ENCODE measurements at places on chromosomes 2 and 18.

- no peak for ATAC-seq
Measured at GRCh38 chr18:74478316-74478715, 17.8 kb upstream of the CNDP2 start.

DNA sequence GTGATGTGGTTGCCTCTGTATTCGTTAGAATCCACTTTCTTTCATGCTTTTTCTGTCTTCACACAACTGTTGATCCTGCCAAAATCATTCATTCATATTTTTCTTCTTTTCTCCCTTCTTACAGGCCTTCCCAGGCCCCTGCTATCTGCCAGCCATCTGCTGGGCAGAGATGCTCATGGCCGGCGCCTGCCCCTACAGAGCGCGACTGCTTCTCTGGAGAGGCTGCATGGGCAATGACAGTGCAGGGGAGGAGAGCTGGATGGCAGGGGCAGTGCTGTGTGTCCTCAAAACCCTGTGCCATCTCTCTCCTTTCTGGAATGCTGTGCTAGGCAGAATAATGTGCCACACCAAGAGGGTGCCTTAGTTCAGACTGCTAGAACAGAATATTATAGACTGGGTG, 125.2 kb downstream of the INHBB start:
- no peak for ATAC-seq

- no peak for ATAC-seq
Measured at GRCh38 chr2:150482667-150483400, 4.6 kb downstream of the RND3 start.

DNA sequence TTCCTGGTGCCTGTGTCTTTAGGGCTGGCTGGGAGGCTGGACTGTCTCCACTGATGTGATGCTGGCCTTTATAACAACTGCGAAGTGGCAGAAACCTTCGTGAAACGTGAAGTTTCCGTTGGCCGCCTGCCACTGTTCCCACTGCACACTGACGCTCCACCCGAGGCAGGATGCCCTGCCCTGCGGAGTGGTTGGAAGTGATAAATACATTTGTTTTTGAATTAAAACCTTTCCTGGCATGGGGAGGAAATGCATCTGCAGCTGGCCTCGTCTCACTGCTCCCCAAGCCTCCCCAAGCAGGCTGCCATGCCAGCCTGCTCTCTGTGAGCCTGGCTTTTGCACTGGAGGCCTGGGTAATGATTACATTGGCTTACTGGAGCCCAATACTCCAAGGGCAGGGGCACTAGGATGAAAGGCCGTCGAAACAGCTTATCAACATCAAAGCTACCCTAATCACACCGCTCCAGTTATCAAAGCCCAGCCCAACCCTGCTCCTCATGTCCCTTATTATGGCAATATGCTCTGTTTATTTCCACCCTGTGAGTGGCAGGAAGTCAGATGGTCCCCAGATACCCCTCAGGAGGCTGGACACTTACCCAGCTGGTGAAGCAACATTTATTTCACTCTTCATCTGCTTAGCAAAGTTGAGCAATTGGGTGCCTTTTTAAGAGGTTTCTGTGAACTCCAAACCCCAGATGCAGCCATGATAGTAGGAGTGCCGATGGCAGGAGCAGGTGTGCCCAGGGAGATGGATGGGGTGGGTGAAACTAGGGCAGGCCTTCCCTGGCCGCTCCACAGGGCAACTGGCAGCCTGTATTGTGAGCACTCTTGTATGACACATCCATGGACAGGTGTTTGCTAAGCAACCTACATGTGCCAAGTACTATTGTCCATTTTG, 97.4 kb upstream of the ITGA6 start:
- ATAC-seq: no peak

DNA sequence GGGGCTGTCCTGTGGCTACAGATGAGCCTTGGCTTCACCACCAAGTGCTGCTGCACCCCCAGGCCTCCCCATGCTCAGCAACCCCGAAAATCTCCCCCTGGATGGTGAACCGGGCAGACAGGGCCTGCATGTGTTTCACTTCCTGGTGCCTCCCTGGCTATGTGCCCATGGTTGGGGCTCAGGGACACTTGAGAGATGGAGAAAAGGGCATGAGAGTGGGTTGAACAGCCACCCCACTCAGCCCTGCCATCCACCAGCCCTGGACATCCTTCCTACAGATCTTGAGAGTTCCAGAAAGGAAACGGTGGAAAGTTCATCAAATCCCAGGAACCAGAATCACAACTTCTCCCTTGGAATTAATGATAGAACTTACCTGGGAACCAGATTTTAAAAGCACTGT, 74.7 kb upstream of the TEX51 start:
- ATAC-seq: no peak

- ATAC-seq: no peak
Measured at GRCh38 chr18:44135741-44136140, 544.9 kb upstream of the SETBP1 start.

GRCh38 chr2:101962309-101962708, 29.5 kb upstream of the IL1R2 start:
- ATAC-seq: no peak

DNA sequence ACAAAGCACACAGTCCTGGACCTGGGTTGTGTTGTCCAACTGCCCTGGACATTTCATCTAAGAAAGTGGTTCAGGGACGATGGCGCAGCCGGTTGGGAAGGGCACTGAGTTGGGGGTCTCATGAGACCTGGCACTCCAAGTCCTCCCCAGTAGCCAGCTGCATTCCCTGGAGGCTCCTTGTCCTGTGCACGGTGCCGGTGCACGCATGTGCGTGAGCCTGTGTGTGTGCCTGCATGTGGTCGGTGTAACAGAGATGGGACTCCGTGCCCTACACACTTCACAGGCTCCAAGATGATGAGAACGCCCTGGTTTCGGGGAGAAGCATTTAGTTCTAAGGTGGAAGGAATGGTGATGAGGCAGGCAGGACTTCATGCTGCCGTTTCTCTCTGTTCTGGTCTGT, 124.9 kb upstream of the PXDN start:
- ATAC-seq: no peak

- ATAC-seq: no peak
Measured at GRCh38 chr18:33870059-33870458, 292.0 kb downstream of the ASXL3 start.

GRCh38 chr2:119713819-119714490, 35.0 kb downstream of the TMEM177 start:
- no peak for ATAC-seq

- no peak for ATAC-seq
Measured at GRCh38 chr2:59249441-59250306, 1008.5 kb upstream of the FANCL start.

GRCh38 chr2:130975729-130976128, 117.5 kb downstream of the FAM168B start:
- ATAC-seq: no peak

- peak; percentile 69 for ATAC-seq
Measured at GRCh38 chr2:227503433-227504406, 31.8 kb downstream of the AGFG1 start.

DNA sequence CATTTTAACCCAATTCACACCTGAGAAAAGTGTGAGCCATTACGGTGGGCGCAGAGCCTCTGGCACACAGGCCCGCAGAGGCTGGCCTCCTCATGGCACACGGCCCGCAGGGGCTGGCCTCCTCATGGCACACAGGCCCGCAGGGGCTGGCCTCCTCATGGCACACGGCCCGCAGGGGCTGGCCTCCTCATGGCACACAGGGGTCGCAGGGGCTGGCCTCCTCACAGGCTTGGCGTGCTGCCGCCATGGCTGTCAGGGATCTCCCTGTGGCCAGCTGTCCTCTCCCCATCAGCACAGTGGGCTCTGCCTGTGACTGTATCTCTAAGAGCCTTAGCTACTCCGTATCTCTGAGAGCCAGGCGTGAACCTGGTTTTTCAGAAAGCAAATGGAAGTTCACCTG, 24.6 kb downstream of the ANO7 start:
- ATAC-seq: no peak

DNA sequence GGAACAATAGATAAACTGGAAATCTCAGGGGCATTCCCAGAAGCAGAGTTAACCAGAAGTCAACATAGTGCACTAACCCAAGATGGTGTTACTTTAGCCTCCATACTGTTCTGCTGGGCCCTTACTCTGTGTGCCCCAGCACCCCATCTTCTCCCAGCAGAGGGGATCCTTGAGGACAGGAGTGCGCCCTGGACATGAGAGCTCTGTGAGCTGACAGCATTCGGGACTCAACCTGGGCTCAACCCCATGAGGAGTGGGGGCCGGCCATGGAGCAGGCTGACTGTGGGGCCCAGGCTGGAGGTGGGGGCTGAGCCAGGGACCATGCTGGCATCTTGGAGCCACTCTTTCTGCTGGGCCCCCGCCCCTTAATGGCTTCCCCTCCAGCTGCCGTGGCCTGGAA, 156.3 kb upstream of the HS6ST1 start:
- no peak for ATAC-seq

DNA sequence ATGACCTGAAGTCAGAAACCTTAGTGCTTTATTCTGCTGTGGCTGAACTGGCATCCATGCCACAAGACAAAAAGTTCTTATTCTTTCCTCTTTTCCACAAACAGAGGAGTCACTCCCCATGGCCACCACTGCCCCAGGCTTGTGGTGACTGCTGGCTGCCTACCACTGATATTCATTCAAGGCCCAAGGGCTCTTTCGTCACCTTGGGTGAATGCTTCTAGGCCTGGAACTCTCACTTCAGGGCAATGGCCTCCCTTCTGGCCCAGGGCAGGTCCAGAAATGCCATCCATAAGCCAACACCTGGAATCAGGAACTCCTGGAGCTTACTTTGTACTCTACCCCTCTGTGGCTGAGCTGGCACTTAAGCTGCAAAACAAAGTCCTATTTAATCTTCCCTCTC, 109.8 kb downstream of the NAT8 start:
- no peak for ATAC-seq

- no peak for ATAC-seq
Measured at GRCh38 chr18:78393086-78393862, 586.3 kb upstream of the SALL3 start.

Measured in activated T-helper 17 cell treated with anti-CD3 and anti-CD28 coated beads, Interleukin-2, amount 50 U/mL, for 72 hours (primary cell).